ENCODE measurements at places on chromosomes 7 and 10. TPM values are rescaled to one million over a fixed set of nuclear protein-coding genes. Genes with fewer than 3 reads are reported as not detected.

HGF gene
- 0.16 TPM for total RNA-seq

MYO3A gene
- not detected for total RNA-seq

DNA sequence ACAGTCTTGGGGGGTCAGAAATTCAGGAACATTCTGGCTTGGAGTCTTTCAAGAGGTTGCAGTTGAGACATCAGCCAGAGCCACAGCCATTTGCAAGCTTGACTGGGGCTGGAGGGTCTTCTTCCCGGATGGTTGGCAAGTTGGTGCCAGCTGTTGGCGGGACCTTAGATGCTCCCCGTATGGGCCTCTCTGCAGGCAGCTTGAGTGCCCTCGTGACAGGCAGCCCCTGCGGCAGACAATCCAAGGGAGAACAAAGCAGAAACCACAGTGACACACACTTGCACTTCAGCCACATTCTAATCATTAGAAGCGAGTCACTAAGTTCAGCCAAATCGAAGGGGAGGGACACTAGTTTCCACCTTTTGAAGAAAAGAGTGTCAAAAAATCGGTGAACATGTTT is 59.4 kb upstream of the MXI1 start:
- peaks cover 2% of the 10 kb centered on the region for H3K4me1 ChIP-seq
- no peak overlapping the region for H3K4me3 ChIP-seq
- peak; percentile 41 for DNase-seq
- H3K27me3 ChIP-seq: peaks cover 6% of the 10 kb centered on the region

DNA sequence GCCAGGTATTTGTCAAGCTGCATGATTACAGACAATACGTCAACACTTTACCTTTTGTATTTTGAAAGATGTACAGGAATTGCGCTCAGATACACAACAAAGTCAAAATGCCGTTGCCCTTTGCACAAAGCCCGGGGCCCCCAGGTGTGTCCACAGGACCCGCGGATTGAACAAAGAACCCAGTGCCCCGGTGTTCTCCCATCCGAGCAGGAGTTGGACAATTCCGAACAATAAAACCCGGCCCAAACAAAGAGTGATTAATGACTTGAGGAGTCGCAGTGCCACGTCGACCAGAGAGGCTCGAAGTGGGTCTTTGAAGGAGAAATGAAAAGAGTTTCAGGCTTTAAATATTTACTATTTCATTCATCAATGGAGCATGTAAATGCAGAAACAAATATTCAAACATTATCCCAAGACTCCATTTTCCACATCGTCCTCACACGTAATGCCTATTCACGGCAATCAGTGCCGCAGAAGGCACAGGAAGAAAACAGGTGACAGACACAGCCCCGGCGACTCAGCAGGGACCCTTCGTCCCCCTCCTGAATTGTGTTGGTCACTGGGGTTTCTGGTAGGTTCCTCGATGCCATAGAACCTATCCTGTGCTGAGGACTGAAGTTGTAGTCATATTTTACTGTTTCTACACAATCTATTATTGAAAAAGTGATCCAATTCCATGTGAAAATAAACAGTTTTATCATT is 70.9 kb upstream of the MGMT start:
- H3K4me3 ChIP-seq: no peak overlapping the region
- no peaks in the 10 kb centered on the region for H3K4me1 ChIP-seq
- no peak for DNase-seq
- no peak overlapping the region for H3K27ac ChIP-seq

DNA sequence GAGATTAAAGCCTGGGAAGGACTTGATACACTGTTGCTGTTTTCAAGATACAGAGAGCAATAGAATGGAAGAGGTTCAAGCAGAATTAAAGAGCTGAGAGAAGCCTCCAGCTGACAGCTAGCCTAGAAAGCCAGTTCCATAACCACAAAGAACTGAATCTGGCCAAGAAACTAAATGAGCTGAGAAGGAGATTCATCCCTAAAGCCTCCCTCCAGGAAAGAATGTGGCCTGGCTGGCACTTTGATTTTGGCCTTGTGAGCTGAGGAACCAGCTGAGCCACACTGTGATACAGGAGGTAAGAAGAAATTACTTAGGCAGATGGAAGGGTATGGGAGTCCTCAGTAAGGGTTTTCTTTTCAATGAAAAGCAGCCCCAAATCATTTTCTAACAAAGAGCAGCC is 324.1 kb downstream of the PHF14 start:
- peak overlapping the region; percentile 35 for H3K4me3 ChIP-seq
- no peaks in the 10 kb centered on the region for H3K36me3 ChIP-seq
- H3K27ac ChIP-seq: peak overlapping the region; percentile 82
- H3K27me3 ChIP-seq: no peaks in the 10 kb centered on the region
- DNase-seq: no peak

TACC2 gene
- 30.5 TPM for total RNA-seq

HOXA5 gene
- total RNA-seq: 10.4 TPM

DNA sequence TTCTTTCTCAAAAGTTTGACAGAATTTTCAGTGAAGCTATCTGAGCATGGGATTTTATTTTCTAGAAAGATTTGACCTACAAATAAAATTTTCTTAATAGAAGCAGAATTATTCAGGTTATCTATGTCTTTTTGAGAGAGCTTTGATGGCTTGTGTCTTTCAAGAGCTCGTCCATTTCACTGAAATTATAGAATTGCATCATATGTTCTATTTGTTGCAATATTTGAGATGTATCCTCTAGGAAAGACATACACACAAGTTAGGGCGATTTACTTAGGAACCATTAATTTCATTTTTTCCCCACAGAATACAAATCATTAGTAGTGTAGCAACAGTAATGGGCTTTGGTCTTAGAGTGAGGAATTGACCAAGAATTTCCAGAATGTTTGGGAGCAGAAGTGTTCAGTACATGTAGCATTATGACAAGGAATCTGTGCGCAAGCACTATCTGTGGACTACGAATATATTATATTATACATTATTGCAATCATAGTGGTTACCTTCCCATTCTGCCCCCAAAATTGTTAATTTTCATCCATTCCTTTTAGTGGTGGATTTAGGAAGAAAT is 12.8 kb upstream of the COL17A1 start:
- H3K27ac ChIP-seq: no peak overlapping the region
- no peaks in the 10 kb centered on the region for H3K4me1 ChIP-seq
- no peaks in the 10 kb centered on the region for H3K36me3 ChIP-seq
- H3K4me3 ChIP-seq: no peak overlapping the region

NRAP gene
- total RNA-seq: not detected

PRLHR gene
- total RNA-seq: not detected

DNA sequence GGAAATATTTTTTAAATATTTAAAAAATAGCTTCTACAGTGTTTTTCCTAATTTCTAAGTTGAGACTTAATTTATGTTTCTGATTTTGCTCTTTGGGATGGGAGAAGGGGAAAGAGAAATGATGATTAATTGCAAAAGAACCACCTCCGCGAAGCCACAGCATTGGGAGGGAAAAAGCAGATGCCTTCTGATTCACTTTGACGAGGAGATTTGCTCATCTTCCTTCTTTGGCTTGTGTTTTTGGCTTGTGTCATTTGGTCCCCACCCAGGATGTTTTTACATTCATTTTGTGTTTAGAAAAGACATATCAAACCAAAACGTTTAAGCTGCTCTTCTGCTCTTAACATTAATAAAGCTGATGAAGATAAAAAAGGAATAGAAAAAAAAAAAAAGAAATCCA is 121.7 kb downstream of the MACC1 start:
- no peaks in the 10 kb centered on the region for H3K36me3 ChIP-seq
- H3K4me1 ChIP-seq: no peaks in the 10 kb centered on the region
- H3K27ac ChIP-seq: no peak overlapping the region
- no peak for DNase-seq
